Putamen (tissue), 1 donor: ENCODE measurements at places on chromosomes 3 and 15.

DNA sequence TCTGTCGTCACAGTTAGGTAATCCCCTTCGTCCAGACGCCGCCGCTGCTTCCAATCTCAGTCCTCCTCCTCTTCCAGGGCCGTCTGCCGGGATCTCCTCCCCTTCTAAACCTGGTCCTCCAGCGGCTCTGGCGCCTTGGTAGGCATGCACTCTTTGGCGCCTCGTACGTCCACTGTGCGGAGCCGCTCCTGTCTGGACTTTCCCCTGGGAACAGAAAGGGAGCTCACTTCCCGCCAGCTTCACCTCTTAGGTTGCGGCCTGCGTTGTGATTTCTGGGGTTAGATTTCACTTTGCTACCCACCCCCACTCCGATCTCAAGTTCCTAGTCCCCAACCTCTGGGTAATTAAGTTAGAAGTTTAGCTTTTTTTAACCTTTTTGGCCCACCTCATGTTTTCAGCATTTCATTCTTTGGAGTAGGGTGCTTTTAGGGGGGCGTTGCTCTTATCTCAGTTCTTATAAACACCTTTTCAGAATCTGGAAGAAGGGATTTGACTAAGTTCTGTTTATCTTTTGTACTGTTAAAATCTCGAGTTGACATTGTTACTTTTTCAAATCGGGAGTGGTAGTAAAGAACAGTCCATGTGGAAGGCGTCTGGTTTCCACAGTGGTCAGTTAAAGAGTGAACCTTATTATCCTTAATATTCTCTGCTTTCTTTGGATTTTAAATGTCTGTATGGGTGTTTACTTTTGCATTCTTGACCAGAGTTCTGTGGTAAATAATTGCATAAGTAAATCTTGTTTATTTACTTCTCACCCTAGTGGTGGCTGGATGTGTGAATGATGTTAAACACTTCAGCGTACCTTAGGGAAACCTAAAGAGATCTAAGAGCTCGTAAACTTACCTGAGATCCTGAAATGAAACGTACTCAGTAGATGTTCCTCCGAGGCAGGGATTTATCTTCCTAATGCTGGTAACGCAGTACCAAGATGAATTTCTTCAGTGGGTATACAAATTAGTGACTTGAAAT, 611 bp downstream of the CTDSPL2 start:
- DNase-seq = no peak

DNA sequence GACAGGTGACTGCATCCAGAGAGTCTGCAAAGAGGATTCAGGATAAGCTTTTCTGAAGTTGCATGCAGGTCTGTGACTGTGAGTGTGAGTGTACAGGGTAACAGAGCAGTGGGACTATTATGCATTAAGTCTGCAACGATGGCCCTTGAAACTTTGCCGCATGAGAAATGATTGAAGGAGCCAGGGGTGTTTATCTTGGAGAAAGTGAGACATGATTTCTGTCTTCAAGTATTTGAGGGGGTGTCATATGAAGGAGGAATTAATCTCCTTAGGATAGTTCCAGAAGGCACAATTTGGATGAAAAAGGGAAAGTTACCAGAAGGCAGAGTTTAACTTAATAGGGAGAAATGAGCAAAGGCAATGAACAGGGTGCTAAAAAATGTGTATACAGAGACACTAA, 119.6 kb downstream of the ARNT2 start:
- DNase-seq = no peak

- DNase-seq = no peak
Measured at GRCh38 chr3:17972476-17972875, 230.0 kb upstream of the TBC1D5 start.

- no peak for DNase-seq
Measured at GRCh38 chr15:35040339-35041255, 44.5 kb downstream of the NANOGP8 start.

DNA sequence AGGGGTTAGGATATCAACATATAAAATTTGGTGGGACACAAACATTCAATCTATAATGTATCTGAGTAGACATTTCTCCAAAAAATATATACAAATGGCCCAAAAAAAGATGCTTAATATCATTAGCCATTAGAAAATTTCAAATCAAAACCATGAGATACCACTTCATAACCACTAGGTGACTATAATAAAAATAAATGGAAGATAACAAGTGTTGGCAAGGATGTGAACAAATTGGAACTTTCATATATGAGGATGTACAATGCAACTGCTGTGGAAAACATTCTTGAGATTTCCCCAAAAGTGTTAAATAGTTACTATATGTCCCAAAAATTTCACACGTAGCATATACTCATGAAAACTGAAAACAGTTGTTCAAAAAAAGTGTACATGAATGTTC, 36.5 kb upstream of the WNT7A start:
- no peak for DNase-seq

- DNase-seq = no peak
Measured at GRCh38 chr3:137103739-137104138, 146.0 kb downstream of the IL20RB start.

DNA sequence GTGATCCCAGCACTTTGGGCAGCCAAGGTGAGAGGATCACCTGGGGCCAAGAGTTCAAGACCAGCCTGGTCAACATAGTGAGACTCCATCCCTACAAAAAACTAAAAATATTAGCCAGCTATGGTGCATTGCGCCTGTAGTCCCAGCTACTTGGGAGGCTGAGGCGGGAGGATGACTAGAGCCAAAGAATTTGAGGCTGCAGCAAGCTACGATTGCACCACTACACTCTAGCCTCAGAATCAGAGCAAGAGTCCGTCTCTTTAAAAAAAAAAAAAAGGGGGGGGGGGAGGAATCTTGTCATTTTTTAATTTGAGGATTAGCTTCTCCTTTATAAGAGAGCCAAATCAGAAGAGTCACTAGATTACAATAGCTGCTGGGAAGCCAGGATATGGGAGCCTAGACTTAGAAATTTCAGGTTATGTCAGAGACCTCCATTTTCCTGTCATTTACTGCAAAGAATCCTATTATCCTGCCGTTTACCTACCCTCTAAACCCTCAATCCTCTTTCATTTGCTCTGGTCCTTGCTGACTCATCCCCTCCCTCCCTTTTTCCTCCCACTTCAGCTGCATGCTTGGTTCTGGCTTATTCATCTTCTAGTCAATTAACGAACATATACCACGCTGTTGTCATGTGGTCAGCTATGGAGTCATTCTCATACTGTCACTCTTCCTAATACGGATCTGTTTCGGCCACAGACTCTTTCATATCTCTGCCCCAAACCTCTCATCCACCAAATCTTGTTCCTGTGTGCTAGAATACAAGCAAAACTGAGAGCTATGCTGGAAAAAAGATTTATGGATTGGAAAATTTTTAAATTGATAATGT, 83.8 kb upstream of the PPIB start:
- DNase-seq = peak; percentile 47

- no peak for DNase-seq
Measured at GRCh38 chr15:58573270-58573669, 141.5 kb downstream of the LIPC start.

DNA sequence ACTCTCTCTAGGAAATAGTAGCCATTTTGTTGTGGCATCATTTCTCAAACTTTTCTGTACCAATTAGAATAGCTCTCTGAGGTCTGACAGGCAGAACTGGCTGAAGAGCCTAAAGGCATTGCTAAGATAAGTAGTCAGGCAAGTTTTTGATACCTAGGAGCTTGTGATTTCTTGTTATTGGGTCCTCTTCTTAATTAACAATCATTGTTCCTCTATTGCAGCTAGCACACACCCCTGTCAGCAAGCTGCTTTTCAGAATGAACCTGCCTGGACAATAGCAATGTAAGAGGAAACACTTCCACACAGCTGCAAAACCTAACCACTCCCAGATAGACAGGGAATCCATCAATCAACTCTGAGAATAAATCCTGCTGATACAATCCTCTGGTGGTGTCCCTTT, 403.9 kb upstream of the TBL1XR1 start:
- DNase-seq = no peak

GRCh38 chr3:7789324-7789723, 712.3 kb upstream of the LMCD1 start:
- DNase-seq = no peak

DNA sequence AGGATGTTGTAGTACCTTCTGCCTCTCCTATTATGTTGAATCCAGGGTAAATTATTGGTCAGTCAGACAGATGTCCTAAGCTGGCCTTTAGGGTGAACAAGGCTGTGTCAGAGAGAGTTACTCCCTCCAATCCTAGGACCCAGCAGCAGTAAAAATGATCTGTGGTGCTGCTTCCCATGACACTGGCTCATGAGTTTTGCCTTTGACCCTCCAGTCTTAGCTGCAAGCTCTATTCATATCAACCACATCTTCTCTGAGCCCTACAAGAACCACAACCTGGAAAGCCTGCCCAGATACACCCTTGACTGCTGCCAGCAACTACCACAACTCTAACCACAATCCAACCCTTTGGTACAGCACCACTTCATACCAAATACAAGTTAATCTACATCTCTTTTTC, 27.2 kb upstream of the PHLDB2 start:
- DNase-seq = no peak

- DNase-seq = no peak
Measured at GRCh38 chr15:82020625-82021394, 25.0 kb downstream of the MEX3B start.

- no peak for DNase-seq
Measured at GRCh38 chr3:13403847-13404246, 16.3 kb downstream of the NUP210 start.

DNA sequence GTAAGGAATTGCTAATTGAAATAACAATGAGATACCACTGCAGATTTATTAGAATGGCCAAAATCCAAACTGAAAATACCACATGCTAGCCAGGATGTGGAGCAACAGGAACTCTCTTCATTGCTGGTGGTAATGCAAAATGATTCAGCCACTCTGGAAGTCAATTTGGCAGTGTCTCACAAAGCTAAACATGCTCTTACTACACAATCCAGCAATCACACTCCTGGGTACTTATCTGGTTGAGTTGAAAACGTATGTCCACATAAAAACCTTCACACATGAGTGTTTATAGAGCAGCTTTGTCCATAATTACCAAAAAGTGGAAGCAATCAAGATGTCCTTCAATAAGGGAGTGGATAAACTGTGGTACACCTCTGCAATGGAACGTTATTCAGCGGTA, 113.3 kb downstream of the SMAD6 start:
- no peak for DNase-seq

GRCh38 chr3:183217548-183218332, 35.3 kb upstream of the B3GNT5 start:
- DNase-seq = no peak

- no peak for DNase-seq
Measured at GRCh38 chr3:59527493-59527892, 477.7 kb upstream of the CFAP20DC start.

- no peak for DNase-seq
Measured at GRCh38 chr3:110984456-110985250, 87.0 kb upstream of the NECTIN3 start.

- DNase-seq = no peak
Measured at GRCh38 chr15:95247071-95247984, 1016.0 kb downstream of the MCTP2 start.

- peak; percentile 58 for DNase-seq
Measured at GRCh38 chr3:128794770-128795649, 69.0 kb downstream of the RAB7A start.

GRCh38 chr3:100268156-100268555, 7.4 kb downstream of the TBC1D23 start:
- DNase-seq = no peak

DNA sequence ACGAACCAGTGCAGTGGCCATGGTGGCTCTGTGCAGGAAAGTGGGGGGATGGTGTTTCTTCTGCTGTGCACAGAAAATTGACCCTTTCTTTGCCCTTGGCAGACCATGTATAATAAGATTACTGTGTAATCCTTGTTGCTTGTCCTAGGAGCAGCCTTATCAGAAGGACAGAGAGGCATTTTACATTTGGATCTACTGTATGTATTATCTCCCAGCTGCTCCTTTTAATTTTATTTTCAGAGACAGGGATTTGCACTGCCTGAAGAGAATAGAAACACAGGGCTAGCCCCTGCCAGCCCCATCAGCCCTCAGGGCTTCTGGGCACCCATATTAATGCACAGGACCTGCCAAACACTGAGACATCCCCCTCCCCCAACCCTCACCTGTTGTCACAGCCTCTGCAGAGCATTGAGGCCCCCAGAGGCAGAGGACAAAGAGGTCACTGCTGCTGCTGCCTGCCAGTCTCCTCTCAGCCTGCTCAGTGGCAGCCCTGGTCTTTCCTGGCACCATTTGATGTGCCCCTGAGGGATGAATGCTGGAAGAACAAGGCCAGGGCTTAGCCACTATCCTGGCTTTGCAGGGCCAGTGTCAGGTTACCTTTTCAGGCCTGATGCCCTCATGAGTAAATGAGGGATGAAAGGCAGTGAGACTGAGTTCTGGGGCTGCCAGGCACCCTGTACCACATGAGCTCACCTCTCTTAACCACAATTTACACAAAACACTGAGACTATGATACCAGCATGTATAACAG, 533.4 kb downstream of the NTRK3 start:
- DNase-seq = no peak

- no peak for DNase-seq
Measured at GRCh38 chr3:66527246-66527645, 26.4 kb upstream of the LRIG1 start.

- no peak for DNase-seq
Measured at GRCh38 chr3:46958467-46959160, 17.9 kb downstream of the CCDC12 start.

DNA sequence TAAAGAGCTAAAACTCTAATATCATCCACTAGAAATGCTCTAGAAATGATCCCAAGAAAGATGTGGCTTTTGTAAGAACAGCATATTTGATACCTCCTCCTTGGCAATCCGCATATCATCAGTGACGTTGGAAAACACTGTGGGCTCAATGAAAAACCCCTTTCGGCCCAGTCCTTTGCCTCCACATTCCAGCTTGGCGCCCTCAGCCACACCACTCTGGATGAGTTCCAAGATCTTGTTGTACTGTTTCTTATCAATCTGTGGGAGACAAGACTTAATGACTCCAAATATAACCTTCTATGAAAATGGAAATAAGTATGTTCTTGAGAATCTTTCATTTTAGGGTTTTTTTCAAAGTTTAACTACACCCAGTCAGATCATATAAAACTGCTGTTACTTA, 103.6 kb downstream of the ALDH1A2 start:
- no peak for DNase-seq

GRCh38 chr3:24273491-24273890, 221.2 kb downstream of the THRB start:
- no peak for DNase-seq

DNA sequence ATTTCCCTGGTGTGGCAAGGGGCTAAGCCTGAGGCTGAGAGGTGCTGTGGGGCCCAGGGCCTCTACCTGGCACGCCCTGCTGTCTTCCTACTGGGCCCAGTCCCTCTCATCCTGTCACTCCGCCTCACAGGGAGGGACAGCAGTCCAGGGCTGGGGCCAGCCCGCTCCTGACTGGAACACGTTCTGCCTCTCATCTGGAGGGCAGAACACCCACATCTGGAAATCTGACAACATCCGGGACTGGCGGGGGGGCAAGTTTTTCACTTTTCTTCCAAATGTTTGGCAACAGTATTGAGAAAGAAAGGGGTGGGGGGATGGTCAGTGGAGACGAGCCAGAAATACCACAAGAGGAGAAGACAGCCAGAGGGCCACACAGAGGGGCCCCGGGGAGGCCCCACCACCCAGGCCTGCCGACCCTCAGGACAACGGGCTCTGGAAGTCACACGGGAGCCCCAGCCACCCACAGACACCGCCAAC, 1.8 kb upstream of the MYL3 start:
- no peak for DNase-seq
